ENCODE measurements at places on chromosomes 5 and 9.

GRCh38 chr5:129664336-129664937 lies 83.5 kb upstream of the MINAR2 start:
- DNase-seq = no peak

GRCh38 chr9:4982721-4983482 lies 2.2 kb upstream of the JAK2 start:
- no peak for DNase-seq

GRCh38 chr9:130073373-130073772 lies 19.7 kb downstream of the GPR107 start:
- no peak for DNase-seq

DNA sequence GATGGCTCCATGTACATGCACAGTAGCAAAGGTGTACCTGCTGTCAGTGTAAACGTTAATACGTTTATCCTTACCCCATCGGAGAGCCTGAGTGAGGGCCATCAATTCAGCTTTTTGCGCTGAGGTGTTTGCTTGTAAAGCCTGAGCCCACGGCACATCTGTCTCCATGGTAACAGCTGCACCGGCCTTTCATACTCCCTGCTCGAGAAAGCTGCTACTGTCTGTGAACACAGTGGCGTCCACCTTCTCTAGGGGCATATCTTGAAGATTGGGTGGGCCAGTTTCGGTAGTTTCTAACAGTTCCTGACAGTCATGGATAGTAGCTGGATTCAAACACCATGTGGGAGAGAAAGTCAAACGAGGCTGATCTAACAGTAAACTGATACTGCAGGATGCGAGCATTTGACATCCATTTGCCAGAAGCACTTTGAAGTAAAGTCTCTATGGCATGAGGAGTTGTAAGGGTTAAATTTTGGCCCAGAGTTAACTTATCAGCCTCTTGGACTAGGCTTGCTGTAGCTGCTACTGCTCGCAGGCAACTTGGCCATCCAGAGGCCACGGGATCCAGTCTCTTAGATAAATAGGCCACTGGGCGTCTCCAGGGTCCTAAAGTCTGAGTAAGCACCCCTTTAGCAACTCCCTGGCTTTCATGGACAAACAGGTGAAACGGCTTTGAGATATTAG lies 21.0 kb upstream of the RHOBTB3 start:
- DNase-seq = no peak

GRCh38 chr9:18238254-18238653 lies 235.7 kb upstream of the ADAMTSL1 start:
- no peak for DNase-seq

GRCh38 chr9:135440620-135441019 lies 39.0 kb upstream of the PPP1R26 start:
- DNase-seq = no peak

DNA sequence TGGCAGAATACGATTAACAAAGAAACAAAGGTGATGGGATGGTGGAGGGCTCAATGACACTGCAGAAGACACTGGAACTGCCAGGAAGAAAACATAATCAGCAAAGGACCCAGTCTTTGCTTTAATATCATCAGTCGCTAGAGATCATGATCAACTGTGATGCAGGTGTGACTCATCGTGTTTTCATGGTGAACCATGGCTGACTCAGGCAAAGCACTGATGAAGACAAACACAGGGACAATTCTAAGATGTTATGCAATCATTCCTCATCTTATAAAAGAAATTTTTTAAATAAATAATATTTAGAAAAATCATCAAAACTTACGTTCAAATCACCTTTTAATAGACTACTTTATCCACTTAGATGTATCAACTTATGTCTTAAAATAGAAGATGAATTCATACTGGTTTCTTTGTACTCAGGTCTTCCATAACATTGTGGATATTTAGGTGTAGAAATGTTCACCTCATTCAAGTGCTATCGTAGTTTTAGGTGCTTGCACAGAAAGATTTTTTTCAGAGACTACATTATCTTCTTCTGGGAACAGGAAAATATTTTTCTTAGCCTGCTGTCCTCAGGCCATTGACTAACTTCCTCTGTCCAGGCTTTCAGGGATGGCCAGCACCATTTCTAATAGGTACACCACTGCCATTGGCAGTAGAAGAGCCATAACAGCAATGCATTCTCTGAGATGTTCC lies 673.4 kb upstream of the MEF2C start:
- no peak for DNase-seq

DNA sequence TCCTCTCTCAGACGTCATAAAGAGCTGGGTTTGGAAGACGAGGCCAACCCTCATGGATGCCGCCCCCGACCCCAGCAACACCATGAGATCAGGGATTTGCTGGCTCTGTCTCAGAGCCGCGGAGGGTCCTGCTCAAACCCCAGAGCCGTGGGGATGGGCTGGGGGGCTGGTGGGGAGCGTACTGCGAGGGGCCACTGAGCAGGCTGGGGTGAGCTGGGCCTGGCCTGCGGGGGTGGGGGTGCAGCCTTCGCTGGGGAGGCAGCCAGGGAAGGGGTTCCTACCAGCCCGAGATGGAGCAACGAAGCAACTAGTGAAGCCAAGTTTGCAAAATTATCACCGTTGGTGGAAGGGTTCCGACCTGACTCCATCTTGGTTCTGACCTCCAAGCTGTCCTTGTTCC lies 5.1 kb upstream of the SLC12A7 start:
- no peak for DNase-seq

DNA sequence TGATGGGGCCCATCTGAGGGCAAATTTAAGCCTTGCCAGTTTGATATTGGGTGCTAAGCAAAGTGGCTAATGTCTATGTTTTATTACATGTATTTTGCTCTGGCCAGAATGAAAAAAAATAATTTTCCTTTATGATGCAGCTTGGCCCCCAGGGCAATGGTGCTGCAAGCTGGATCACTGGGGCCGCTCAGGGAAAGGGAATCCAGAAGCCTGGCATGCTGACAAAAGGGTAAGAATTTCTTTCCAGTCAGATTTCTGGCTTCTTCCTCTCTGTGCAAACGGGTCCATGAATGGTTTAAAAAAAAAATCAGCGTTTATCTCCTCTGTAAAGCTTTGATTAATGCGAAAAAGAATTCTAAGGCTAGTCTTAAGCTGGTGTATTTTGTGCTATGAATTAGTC lies 138.4 kb downstream of the MAPKAP1 start:
- no peak for DNase-seq

- DNase-seq = no peak
Observed at GRCh38 chr5:151970885-151971284, 46.2 kb upstream of the GLRA1 start.

DNA sequence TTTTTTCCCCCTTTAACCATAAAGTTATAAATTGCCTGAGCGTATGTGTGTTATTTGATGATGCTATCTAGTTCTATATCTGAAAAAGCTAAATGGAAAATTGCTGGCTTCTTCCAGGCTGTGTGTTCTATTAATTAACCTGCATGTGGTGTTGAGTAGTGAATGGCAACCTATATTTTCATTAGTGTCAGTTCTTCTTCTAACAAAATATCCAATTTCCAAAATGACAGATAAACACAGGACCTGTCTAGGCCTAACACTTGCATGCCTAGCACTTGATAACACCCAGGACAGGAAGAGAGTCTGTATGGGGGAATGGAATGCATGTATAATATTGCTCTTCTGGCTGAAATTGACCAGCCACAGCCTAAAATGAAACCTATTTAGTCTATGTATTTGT lies 91.7 kb downstream of the CD180 start:
- no peak for DNase-seq

Data from NCI-H1436 treated with DMSO at 0.1 percent for 48 hours (cell line).